ENCODE measurements at places on chromosomes 7 and 10. TPM values are rescaled to one million over a fixed set of nuclear protein-coding genes. Genes with fewer than 3 reads are reported as not detected.

- no peak overlapping the region for H3K27ac ChIP-seq
- no peaks in the 10 kb centered on the region for H3K27me3 ChIP-seq
- DNase-seq = no peak
- no peak overlapping the region for H3K4me3 ChIP-seq
- no peaks in the 10 kb centered on the region for H3K4me1 ChIP-seq
These were observed 22.1 kb upstream of the SAR1A start for GRCh38 chr10:70192326-70192968.

DNA sequence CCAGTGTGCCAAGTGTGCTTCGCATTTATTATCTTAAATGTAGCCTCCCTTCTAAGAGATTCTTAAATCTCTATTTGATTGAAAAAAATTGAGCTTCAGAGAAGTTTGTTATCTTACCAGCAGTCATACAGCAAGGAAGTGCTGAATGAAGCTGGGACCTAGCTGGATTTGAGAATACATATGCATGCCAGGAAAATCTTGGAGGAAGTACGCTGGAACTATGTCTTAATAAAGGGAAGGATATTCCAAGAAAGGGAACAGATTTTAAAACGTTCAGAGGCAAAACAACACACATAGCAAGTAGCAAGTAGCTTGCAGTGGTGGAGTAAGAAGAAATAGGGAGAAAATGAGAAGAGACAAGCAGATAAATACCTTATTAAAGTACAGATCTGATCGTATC lies 1.5 kb downstream of the CFAP70 start:
- no peak overlapping the region for H3K4me3 ChIP-seq
- no peak for DNase-seq
- H3K36me3 ChIP-seq = no peaks in the 10 kb centered on the region
- H3K27ac ChIP-seq = no peak overlapping the region
- H3K27me3 ChIP-seq = peaks cover 26% of the 10 kb centered on the region

DNA sequence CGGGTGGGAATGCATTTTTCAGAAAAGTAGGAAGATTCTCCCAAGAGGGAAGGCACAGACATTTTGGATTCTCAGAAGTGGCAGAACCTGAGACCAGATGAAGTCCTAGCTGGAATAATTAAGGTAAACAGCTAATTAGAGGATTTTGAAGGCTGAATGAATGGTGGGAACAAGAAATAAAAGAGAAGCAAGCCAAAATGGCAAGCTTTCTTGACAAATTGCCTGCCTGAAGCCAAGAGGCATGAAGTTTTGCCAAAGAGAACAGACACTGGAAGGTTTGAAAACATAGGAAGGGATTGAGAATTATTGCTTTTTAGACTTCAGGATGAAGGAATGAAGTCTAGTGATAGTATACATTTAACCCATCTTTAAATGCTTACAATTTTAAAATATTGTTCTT lies 115.0 kb upstream of the SEM1 start:
- H3K4me3 ChIP-seq = no peak overlapping the region
- H3K4me1 ChIP-seq = no peaks in the 10 kb centered on the region
- no peak overlapping the region for H3K27ac ChIP-seq

GRCh38 chr7:2639181-2639681 lies 7.4 kb downstream of the TTYH3 start:
- H3K4me3 ChIP-seq = no peak overlapping the region
- H3K27ac ChIP-seq = peak overlapping the region; percentile 49
- no peaks in the 10 kb centered on the region for H3K27me3 ChIP-seq
- peaks cover 7% of the 10 kb centered on the region for H3K4me1 ChIP-seq

GRCh38 chr7:44693641-44694313 lies 54.9 kb upstream of the ZMIZ2 start:
- no peaks in the 10 kb centered on the region for H3K4me1 ChIP-seq
- H3K4me3 ChIP-seq = no peak overlapping the region
- no peak overlapping the region for H3K27ac ChIP-seq
- DNase-seq = no peak
- no peaks in the 10 kb centered on the region for H3K36me3 ChIP-seq

GRCh38 chr7:104908636-104909035 lies 105.4 kb upstream of the KMT2E start:
- H3K27ac ChIP-seq = no peak overlapping the region
- H3K27me3 ChIP-seq = peaks cover 23% of the 10 kb centered on the region
- no peak overlapping the region for H3K4me3 ChIP-seq
- H3K36me3 ChIP-seq = no peaks in the 10 kb centered on the region

DNA sequence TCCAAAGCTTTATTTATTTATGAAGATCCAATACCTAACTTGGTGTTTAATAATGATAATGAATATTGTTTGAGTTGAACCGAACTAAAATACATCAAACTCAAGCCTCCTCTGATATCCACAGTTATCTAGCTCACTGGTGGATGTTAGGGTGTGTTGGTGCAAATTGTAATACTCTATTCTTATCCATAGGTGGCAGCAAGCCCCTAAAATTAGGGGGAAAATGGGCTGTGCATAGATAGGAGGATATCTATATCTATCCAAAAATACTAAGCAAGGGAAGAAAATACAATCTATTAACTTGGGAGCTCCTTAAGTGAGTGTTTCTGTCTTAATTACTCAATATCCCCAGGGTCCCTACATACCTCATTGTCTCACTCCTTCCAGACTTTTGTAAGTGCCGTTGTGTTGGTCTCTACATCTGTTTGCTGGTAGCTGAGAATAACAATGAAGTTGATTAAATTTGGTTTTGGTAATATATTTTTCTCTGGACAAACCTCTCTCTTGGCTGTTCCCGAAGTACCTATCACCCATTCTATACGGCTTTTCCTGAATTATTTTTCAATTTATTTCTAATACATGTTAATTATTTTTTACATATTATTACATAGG lies 55.0 kb upstream of the VWDE start:
- no peak overlapping the region for H3K27ac ChIP-seq
- H3K4me1 ChIP-seq = no peaks in the 10 kb centered on the region
- no peaks in the 10 kb centered on the region for H3K36me3 ChIP-seq

The CNPY1 gene
- not detected for total RNA-seq

The NODAL gene
- not detected for total RNA-seq

The LRRD1 gene
- total RNA-seq = not detected

The HOXA13 gene
- not detected for total RNA-seq
